ENCODE measurements at places on chromosomes 11 and 22. TPM values are rescaled to one million over a fixed set of nuclear protein-coding genes. Genes with fewer than 3 reads are reported as not detected.

GRCh38 chr11:67099831-67100324 is 19.2 kb upstream of the KDM2A start:
- no peak for DNase-seq

Gene OR8G5
- total RNA-seq: not detected

DNA sequence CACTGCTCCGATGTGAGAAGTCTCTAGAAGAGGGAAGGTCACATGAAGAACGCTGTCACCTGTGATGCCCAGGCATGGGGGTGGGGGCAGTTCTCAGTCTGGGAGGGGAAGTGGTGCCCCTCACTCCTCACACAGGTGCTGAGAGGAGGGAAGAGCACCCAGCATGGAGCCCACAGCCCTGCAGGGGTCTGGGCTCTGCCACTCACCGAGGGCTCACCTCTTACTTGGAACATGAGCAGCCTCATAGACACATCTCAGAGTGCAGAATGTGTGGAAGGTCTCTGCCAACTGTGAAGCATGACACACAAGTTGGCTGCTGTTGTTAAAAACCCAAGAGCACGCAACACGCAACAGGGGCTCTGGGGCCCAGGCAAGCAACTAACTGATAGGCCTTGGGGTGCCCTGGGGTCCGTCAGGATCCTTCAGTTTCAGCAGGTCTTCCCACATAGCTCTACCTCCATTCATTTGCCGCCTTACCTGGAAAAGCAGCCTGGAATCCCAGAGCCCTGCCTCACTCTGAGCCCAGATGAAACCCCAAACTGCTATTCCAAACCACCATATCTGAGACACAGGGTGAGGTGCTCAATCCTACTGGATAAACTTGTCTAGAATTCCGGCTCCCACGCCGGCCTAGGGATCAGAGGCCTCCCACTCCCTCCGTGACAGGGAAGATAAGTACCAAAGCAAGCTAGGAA is 17.5 kb upstream of the TMPRSS4 start:
- DNase-seq: no peak

- no peak for DNase-seq
Observed at GRCh38 chr22:31504282-31504681, 7.9 kb downstream of the SFI1 start.

Gene CACNA1I
- not detected for total RNA-seq

- no peak for DNase-seq
Observed at GRCh38 chr22:44187652-44188230, 7.0 kb downstream of the PARVG start.

GRCh38 chr11:73184953-73185671 is 33.0 kb upstream of the P2RY2 start:
- peak; percentile 75 for DNase-seq

DNA sequence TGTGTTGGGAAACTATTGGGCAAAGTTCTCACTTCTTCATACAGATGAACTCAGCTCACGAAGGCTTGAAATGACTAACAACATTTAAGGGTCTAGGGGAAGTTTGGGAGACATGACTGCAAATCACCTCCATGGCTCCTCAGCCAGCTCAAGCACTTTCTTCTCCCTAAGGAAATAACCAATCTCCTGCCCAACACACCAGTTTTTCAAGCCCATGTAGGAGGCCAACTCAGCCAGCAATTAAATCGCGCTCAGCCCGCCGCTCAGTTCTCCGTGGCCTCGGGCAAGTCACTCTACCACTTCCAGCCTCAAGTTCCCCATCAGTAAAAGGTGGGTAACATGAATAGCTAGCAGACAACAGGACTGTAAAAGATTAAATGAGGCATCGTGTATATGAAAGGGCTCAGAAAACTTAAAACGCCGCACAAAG is 796 bp downstream of the POLDIP3 start:
- no peak for DNase-seq

- no peak for DNase-seq
Observed at GRCh38 chr11:131644204-131644795, 273.9 kb downstream of the NTM start.

Gene DRD2
- total RNA-seq: not detected

- peak; percentile 79 for DNase-seq
Observed at GRCh38 chr22:31148953-31149627, 8.8 kb upstream of the PLA2G3 start.

DNA sequence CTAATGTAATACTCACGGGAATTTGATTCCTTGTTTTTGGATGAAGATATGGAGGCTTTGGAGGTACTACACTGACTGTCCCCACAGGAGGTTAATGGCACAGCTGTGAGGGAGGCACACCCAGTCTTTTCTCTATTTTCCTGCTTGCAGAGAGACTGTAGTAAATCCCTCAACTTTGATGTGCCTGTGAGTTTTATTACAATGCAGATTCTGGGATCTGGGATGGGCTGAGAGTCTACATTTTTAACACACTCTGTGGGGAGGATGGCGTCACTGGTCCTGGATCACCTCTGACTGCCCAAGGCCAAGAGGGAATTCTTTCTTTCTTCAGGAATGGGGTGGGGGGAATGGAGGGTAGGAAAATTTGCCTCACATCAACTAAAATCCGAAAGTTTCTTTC is 80.2 kb upstream of the NTM start:
- DNase-seq: no peak

Data from stomach (tissue), 19 donors.